GM23338 (cell line): ENCODE measurements at places on chromosomes 1 and 21.
A peak's percentile ranks its signal among the peaks of the same experiment; 100 is the strongest.

- DNase-seq = peak; percentile 94
Measured at GRCh38 chr21:42956824-42957630, 17.3 kb upstream of the PKNOX1 start.

DNA sequence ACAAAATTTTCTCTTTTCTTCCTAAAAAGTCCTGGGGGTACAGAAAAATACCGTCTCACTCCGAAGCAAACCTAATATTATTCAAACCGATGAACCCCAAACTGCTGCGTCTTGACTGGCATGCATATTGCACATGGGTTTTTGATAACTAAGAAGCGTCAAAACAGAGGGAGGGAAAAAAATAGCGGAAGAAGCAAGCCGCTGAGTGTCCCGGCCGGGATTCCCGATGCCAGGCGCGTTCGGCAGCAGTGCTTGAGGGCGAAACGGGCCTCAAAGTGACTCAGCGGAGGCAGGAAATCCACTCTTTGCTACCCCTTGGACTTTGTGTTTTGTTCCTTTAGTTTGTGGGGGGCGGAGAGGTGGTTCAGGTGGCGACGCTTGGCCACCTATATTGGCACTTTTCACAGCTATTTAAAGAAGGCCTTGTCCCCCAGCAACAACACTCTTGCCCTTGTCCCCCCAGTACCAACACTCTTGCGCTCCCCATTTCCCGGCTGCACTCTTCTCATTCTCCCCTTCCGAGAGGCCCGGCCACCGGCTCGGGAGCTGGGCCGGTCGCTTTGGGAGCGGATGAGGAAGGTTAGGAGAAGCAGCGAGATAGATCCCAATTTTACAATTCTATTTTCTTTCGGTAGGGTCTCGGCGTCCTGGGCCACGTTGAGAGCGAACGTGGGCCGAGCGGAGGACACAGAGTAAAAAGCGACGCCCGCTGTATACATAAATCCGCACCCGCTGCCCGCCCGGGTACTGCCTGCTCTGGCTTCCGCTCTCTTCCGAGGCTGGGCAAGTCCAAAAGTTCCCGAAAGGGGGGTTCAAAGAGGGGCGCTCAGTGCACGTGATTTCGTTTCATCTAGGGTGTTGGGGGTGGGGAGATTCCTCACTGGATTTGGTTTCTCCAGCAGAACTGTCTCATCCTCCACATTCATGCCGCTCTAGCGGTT, 2.5 kb downstream of the LMX1A start:
- peak; percentile 76 for DNase-seq

- peak; percentile 34 for DNase-seq
Measured at GRCh38 chr1:198937231-198938031, 298.6 kb downstream of the PTPRC start.

- no peak for DNase-seq
Measured at GRCh38 chr21:15329191-15329590, 264.4 kb upstream of the NRIP1 start.

DNA sequence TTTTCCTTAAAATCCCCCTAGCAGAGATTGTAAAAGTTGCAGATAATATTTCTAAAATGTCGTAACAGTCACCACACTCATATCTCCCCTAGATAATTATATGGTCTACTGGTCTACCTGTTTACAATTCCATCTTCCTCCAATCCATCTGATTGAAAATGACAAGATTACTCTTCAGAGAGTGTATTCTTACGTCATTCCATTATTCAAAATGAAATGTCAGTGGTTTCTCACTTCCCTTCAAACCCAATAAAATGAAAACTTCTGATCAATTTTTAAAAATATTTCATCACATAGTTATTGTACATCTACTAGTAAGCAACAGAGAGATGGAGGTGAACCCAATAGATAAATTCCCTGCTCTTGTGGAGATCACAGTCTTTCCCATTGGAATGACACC, 202.2 kb upstream of the C8B start:
- no peak for DNase-seq

GRCh38 chr21:28872218-28872617, 120.5 kb downstream of the LTN1 start:
- no peak for DNase-seq

GRCh38 chr21:40151611-40152010, 284.4 kb downstream of the PCP4 start:
- no peak for DNase-seq

DNA sequence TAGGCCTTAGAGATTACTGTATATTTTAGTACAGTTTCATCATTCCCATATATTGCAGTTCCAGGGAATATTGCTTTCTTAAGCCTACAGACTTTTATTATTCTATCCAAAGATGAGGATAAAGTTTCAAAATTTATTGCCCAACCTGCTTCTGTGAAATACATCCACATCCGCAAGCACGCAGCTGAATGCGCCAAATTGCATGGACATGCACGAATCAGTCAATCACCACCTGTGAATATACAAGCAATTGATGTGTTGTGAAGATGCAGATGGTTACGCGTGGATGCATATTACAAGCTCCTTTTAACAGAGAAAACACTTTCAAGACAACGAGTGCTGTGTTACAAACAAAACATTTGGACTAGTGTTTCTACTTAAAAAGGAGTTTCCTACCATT, 577.8 kb upstream of the PLXNA2 start:
- DNase-seq = no peak

GRCh38 chr1:165234149-165234548, 122.4 kb downstream of the LMX1A start:
- DNase-seq = no peak

GRCh38 chr1:30806381-30807317, 49.1 kb upstream of the LAPTM5 start:
- DNase-seq = no peak

DNA sequence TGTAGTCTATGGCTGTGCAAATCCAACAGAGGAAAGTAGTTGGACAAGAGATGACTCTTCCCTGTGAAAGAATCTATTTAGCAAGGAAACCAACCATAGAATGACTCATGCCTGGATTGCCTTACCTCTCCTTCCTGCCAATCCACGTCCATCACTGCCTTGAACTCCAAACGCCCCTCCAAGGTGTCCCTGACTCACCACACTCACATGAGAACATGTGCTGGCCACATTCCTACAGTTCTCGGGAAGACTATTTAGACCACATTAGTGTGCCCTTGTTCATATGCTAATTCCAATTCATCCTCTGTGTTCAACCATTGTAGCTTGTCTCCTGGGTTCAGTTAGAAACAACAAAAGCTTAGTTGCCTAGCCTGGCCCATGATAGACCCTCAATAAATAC, 157.3 kb downstream of the SLC30A10 start:
- peak; percentile 21 for DNase-seq

- no peak for DNase-seq
Measured at GRCh38 chr21:45507523-45507875, 34.7 kb downstream of the SLC19A1 start.

- DNase-seq = no peak
Measured at GRCh38 chr1:47684964-47685762, 247.3 kb downstream of the FOXD2 start.
